AML-193 (cell line): ENCODE measurements at places on chromosomes 11 and 22.

- DNase-seq: no peak
Measured at GRCh38 chr11:111826322-111826950, 44.9 kb downstream of the ALG9 start.

DNA sequence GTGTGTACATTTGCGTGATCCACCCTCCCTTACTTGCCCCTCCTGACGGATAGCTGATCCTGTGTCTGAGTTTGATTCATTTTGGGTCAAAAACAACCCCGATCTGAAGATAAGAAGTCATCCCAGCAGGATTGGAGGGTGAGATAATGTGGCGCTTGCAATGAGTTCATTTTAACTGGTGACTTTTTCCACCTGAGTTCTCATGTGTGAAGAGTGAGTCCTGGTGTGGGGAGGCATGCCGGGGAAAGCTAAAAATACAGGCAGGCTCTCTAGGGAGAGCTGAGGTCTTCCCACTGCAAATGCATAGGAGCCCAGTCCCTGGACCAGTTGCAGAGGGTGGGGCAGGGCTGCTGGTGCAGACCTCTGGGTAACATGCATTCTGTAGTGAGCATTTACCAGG, 35.7 kb upstream of the ELF5 start:
- no peak for DNase-seq

- DNase-seq: peak; percentile 6
Measured at GRCh38 chr22:25406510-25407210, 157.8 kb upstream of the GRK3 start.

- no peak for DNase-seq
Measured at GRCh38 chr11:26944866-26945664, 48.8 kb upstream of the FIBIN start.

GRCh38 chr11:914204-914603, 3.6 kb upstream of the CHID1 start:
- DNase-seq: no peak

DNA sequence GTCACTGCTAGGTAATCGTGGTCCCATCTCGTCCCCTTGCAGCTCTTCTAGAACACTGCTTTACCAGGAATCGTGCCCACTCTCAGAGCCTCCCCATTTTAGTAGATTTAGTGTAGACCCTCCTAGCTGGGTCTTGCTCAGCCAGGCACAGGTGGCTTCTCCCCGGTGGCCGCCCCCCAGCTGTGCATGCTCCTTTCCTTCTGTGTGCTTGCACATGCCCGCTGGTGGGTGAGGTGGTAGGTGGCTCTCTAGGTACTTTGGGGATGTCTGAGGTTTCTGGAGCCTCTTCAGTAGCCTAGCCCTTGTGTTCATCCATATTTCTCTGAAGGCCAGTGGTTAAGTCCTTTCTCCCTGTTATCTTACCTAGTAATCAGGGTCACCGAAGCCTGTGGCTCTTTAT, 5.6 kb downstream of the TUB start:
- no peak for DNase-seq

DNA sequence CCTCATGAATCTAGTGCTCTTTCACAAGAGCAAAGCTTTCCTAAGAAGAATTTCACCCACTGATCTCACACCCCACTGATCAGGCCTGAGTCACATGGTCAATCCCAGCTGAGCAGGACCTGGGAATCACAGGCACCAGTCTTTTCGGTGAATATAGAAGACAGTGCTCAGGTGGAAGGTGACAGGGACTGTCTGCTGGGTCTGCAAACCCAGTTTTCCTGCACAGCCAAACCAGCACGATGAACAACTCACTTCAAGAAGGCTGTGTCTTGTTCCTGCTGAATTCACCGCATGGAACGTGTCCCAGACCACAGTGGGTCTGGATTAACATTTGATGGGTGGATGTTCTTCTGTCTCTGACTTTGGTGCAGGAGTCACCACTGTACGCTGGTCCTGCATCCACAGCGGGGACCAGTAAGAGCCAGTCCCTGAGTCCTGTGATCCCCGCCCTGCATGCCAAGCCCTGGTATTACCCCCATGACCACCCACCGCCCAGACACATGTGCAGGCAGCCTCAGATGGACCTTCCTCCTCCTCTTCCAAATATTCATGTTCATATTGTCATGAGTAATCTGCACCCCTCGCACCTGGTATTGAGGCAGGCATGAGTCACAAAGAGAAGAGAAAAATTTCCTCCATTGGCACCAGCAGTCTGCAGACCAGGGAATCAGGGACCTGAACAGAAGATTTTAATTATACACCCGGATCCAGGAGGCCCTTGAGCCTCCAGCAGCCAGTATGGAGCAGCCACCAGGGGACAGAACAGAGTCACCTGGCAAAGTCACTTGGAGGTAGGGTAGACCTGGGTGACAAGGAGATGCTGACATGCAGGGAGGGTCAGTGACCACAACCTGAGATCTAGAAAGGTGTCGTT, 8.6 kb upstream of the IGLL5 start:
- DNase-seq: no peak

DNA sequence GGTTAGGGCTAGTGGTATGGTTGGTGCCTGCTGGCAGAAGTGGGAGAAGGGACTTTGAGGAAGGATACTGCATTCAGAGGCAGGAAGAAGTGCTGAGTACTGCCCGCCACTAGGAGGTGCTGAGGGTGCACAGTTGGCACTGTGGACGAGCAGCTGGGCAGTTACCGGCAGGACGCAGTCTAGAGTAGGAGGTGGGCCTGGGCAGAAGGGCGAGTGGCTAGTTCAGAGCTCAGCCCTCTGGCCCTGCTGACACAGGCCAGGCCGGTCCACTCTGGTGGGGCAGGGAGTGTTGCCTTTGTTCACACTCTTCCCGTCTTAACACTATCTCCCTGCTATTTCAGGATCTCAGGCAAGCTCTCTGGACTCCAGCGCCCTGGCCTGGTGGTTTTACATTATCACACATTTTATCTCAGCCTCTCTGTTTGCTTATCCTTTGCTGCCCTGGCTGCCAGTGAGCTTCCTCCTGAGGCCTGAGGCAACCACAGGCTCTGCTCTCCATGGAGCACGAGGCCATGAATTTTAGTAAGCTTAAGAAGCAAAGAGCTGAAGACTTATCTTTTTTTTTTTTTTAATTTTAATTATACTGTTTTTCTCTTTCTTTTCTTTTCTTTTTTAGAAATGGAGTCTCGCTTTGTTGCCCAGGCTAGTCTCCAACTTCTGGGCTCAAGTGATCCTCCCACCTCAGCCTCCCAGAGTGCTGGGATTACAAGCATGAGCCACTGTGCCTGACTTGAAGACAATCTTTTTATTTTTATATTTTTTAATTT, 26.9 kb downstream of the SNAP29 start:
- peak; percentile 85 for DNase-seq

GRCh38 chr22:20324139-20324516, 4.3 kb upstream of the DGCR6L start:
- no peak for DNase-seq

GRCh38 chr11:36509201-36509639, 852 bp downstream of the TRAF6 start:
- no peak for DNase-seq

- no peak for DNase-seq
Measured at GRCh38 chr11:44755556-44756523, 29.1 kb downstream of the TSPAN18 start.

GRCh38 chr11:78941226-78941851, 366.7 kb upstream of the NARS2 start:
- no peak for DNase-seq

DNA sequence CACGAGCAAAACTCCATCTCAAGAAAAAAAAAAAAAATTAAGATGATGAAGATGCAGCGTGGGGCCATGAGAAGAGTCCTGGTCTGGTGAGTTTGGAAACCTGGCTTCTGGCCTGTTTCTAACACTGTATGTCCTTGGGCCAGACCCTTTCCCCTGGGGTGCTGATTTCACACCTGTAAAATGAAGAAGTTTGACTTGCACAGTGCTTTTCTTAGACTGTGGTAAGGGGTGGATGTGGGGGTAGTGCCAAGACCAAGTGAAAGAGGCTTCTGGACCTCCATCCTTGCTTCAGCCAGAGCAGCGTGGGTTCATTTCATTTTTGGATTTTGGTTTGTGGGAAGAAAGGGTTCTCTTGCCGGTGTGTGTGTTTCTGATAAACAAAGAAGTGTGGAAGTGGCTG, 42.1 kb downstream of the PTPRJ start:
- DNase-seq: no peak

DNA sequence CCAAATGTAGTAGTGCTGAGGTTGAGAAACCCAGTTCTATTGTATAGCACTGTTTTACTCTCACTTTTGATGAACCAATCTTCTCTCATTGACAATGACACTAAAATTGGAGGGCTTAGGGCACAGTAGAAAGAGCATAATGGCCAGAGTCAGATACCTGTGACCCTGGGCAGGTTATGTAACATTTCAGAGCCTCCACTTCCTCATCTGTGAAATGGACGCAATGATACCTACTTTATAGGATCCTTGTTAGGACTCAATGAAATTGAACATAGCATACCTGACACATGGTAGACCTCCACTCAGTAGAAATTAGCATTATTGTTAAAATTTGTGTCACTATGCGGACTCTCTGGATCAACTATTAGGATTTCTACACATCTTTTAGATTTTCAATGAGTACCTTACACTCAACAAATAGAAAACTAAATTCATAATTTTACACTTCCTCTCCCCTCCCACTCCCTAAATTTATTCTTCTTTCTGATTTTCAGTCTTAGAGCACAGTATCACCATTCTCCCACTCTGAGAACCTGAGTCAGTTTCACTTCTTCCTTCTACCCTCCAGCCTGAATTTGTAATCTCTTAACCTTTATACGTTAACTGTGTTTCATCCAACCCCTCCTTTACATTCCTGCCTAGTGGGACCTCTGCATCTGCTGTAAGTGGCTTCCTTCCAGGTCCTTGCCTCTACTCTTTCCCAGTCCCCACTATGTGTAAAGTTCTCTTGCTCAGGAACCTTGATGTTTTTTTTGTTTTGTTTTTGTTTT, 78.3 kb downstream of the MICAL2 start:
- DNase-seq: no peak

- no peak for DNase-seq
Measured at GRCh38 chr11:94757037-94757735, 11.0 kb upstream of the AMOTL1 start.

GRCh38 chr11:115325523-115325922, 178.7 kb downstream of the CADM1 start:
- DNase-seq: no peak

DNA sequence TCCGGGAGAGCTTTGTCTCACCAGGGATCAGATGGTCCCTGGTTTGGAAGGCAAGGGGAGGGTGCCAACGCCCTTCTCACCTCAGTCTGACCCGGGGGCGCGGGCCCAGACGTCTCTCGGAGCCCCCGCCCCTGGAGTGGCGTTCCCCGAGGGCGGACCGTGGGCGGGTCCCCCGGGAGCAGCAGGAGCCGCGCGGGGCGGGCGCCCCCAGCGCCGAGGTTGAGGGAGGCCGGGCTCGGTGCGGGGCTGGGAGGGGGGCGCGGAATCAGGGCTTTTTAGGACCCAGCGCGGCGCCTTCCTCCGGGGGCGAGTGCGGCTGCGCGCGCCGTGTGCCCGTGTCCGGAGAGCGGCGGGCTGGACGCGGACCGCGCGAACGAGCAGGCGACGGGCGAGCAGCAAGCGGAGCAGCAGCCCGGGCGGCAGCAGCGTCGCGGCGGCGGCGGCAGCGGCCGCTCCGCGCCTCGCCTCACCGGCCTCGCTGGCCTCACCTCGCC, at the start of gene KCNC1:
Gene KCNC1 (plus strand): TSS at position 364 of the 494 bp plus-strand sequence. CDS start 1,222 bp downstream, outside the sequence.
- DNase-seq: no peak

DNA sequence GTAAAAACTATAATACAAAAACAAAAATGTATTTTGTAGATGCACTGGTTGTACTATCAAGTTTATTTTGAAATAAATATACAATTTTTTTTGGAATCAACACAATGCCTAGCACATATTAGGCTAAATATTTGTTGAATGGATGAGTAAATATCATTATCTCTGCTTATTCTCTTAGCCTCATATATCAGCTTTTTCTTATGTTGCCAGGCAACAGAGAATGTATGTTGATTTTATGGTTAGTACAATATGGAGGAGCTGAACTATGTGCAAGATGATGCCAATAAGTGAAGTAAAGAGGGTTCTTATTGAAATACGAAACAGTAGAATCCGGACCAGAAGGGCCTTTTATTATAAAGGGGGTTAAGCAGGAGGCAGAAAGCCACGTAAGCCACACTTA, 94.9 kb downstream of the FAR1 start:
- no peak for DNase-seq

DNA sequence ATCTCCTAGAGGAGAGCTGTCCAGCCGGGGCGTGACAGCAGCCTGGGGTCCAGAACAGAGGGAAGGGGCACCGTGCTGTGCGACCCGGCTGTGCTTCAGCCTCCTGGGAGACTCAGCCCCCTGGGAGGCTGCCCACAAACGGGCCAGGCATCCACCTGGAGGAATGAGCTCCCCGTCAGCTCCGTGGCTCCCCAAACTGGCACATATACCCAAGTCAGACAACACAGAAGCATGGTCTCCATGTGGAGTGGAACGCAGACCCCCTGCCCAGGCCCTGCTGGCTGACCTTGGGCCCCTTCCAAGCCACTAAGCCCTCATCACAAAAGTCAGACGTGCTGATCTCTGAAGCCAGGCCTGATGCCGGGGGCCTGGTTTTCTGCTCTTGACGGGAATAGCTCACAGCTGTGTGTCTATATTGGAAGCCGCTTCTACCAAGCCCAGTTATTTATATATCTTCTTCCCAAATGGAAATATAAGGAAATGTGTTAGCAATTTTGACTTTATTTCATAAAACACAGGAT, 91.7 kb downstream of the BRD1 start:
- DNase-seq: no peak

DNA sequence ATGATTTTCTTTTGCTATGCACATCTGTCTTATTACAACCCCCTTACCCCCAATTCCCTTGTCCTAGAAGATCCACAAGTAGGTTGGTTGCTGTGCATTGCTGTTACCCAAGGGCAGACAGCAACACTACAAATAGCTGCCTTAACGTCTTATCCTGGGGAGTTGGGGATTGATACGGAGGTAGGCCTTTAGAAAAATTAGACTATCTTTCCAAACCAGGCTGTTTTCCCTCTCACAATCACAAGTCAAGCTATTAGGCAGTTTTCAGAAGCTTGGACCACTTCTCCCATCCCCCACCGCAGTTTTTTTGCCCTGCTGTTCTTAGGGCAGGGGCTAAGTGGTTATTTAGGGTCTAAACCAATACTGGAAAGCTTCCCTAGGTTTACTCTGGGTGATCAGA, 2.8 kb upstream of the PHLDB1 start:
- no peak for DNase-seq

- DNase-seq: no peak
Measured at GRCh38 chr11:13339195-13340153, 61.9 kb downstream of the BMAL1 start.

DNA sequence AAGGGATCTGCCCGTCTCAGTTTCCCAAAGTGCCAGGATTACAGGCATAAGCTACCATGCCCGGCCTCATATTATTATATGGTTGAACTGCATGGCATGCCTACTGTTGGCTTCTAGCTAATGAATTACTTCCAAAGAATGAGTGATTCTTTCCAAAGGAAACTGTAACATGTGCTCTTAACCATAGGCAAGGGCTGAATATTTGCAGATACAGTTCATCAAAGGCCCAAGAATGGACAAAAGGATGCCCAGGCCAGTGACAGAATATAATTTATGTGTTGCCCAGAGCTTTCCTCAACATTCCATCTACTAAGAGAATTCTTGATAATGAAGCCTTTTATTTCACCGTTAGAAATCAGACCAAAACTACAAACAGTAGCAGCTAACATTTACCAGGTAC, 27.0 kb upstream of the CCDC89 start:
- no peak for DNase-seq

GRCh38 chr22:45208993-45209838, 31.5 kb downstream of the KIAA0930 start:
- DNase-seq: no peak

GRCh38 chr11:121207485-121208115, 85.0 kb upstream of the SC5D start:
- no peak for DNase-seq

- no peak for DNase-seq
Measured at GRCh38 chr22:20399866-20400605, 6.1 kb downstream of the ZNF74 start.
